ENCODE measurements at places on chromosomes 7 and 10.

GRCh38 chr10:121633056-121633455, 34.8 kb upstream of the FGFR2 start:
- no peak for DNase-seq

- no peak for DNase-seq
Measured at GRCh38 chr7:52498366-52498765, 537.1 kb upstream of the POM121L12 start.

DNA sequence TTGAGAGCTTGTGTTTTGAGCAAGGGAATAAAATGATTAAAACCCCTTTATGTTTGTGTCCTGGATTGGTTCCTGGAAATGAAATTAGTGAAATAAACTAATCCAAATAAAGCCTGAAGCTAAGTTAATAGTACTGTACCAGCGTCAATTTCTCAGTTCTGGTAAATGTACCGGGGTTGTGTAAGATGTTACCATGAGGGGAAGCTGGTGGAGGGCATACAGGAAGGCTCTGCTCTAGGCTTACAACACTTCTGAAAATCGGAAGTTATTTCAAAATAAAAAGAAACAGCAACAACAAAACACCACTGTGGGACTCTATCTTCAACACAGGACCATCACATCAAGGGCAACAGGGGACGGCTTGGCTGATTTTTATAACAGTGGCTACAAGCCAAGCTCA, 257.0 kb downstream of the CREB5 start:
- no peak for DNase-seq

DNA sequence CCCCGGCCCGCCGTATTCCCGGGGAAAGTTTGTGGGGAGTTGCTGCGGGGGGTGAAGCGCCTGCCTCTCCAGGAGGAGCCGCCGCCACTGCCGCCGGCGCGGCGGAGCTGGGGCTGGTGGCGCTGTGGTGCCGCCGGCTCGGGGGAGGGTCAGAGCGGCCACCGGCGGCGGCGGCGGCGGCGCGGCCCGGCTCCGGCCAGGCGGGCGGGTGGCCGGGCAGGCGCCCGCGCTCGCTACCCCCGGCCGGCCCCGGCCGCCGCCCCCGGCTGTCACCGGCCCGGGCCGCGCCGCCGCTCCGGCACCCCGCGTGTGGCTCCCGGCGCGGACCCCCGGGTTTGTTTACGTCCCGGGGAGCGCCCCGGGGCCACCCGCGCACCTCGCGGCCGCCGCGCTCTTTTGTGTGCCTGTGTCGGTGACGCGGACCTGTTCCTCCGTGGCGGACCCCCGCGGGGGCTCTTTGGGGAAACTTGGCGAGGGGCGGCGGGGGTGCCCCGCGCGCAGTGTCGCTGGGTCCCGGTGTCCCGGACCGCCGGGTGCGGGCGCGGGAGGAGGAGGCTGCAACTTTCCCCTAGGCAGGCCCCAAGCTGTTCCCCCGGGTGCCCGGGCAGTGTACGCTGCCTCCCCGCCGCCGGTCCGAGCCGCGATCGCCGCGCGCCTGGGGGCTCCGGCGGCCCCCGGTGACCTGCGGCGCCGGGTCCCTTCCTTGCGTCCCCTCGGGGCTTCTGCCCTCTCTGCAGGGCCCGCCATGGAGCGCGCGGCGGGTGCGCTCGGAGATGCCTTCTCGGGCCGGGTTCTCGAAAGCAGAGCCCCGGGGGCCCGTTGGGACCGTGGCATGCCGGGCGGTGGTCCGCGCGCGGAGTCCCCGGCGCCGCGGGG, 593 bp upstream of the CUX1 start:
- no peak for DNase-seq

DNA sequence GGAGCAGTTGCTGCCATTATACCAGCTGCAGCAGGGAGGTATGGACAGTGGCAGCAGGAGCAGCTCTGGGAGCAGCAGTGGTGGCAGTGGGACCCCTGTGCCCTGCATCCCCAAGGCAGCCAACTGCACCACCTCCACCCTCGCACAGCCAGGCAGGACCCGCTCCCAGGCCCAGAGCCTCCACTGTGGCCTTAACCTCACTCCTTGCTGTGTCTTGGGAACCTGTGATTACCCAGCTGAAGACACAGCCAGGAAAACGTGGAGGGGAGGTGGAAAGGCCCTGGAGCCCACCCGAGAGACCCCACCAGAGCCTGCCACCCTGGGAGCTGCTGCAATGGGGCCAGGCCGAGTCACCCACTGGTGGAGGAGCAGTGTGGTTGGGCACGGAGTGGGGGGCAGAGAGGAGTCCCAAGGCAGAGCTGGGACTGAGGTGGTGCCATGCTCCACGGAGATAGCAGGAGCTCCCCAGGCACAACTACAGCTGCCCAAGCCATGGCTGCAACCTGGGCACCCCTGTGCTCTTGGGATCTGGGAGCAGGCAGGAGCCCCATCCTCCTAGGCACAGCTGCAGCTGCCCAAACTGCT, 20.4 kb downstream of the LRRC72 start:
- no peak for DNase-seq

DNA sequence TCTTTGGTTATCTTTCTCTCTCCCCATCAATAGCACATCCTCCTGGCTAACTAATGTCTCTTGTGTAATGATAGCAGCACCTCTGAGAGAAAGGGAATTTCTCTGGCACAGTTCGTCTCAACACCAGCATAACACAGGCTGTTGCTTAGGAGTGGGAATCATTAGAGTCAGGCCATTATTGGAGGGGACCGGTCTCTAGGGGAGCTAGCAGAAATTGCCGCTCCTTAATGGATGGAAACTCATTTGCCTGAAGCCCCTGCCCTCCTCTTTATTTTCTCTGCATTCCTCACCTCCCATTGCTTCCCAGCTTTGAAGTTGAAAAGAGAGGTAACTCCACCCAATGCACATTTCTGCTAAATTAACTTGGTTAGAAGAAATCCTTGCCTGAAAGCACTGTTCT, 11.9 kb downstream of the LRRC4 start:
- DNase-seq = no peak

DNA sequence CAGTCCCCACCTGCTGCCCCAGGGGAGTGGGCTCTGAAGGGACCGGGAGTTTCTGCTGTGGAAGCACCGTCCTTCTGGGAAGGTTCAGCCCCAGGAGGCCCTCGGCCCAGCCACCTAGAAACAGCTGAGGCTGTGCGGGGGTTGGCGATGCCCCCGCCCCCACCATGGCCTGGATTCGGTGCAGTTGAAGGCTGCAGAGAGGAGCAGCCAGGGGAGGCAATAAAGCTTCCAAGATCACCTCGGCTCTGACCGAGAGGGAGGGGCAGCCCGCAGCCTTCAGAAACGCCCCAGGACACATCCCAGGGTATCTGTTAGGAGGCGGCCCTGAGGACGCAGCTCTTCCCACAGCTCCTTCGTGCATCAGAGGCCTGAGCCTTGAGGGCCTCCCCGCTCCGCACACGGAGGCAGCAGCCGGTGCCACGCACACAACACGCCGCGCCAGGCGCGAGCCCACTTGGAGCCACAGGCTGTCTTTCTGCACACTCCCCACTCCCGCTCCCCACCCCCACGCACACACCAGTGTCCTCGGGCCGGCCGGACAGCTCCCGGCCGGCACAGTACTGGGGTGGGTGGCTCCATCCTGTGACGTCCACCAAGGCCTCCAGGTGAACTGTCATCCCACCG, 1.6 kb downstream of the KNDC1 start:
- DNase-seq = no peak

DNA sequence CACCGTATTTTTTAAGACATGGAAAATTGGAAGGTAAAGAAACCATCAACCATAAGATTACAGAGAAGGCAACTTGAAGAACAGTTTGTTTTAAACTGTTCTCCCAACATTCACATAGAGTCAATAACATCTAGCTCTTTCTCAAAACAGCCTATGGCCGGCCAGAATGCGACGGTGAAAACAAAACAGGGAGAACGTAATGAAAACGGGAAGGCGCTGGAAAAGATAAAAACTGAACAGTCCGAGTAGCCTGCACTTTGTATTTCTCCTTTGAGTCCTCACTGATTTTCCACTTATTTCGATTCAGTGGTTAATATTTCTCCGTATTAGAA, 637 bp downstream of the MICU1 start:
- DNase-seq = no peak

DNA sequence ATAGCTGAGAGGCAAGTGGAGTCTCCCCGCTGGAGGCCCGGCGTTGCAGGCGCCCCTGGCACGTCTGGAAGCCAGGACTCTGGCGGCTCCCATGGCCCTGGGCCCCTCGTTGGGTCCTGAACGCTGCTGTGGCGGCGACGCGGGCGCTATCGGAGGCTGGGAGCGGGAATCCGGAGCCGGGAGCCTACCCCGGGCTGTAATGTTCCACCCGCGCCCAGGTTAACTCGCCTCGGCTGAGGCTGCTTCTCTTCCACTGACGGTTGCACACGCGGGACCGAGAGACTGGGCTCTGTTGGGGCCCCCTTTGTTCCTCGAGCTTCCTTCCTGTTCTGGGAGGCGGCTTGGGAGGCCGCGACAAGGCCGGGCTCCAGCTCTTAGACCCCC, 1.3 kb upstream of the HOXA5 start:
- no peak for DNase-seq

DNA sequence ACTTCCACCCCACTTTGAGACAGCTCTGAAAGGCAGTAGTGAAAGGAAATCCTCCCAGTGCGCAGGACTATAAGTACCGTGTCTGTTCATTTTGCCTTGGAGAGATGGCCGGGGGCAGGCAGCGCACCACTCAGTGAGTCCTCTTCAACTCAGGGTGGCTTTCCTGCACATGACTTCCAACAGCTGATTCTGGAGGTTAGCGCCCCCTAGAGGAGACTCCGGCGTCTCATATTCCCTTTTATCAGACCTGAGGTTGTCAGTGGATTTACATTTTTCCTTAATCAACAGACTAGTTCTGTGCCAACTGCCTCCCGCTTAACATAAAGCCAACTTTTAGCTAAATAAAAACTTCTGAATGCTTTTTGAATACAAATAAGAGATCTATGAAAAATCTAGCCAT, 101.0 kb downstream of the HERPUD2 start:
- no peak for DNase-seq

GRCh38 chr10:10872035-10872673, 145.5 kb upstream of the CELF2 start:
- DNase-seq = peak; percentile 63

DNA sequence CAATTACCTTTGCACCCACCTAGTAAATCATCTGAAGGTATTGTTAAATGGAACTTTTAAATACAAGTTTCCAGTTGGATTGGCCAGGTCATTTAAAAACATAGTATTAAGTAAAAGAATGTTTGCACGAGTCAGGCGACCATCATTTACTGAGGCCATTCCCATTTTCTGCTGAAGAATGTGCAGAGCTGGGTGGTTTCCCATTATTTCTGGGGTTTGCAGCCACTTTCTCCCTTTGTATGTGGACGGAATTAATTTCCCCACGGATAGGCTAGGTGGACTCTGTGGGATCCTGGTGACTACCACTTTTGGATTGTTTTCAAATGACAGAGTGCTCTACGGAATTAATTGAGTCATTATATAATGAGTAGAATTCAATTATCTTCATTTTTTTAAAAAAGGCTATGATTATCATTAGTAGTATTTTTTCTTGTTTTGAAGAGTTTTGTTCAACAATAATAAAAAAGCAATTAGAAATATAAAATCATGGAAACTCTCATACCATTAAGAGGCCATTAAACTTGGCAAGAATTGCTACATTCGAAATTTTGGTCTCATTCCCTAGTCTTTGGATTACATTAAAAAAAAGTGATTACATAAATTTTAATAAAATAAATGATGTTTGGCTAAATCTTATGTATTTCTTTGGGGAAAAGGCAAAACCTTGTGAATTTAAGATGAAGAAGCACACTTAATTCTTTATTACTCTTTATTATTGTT, 120.4 kb upstream of the FZD8 start:
- no peak for DNase-seq

DNA sequence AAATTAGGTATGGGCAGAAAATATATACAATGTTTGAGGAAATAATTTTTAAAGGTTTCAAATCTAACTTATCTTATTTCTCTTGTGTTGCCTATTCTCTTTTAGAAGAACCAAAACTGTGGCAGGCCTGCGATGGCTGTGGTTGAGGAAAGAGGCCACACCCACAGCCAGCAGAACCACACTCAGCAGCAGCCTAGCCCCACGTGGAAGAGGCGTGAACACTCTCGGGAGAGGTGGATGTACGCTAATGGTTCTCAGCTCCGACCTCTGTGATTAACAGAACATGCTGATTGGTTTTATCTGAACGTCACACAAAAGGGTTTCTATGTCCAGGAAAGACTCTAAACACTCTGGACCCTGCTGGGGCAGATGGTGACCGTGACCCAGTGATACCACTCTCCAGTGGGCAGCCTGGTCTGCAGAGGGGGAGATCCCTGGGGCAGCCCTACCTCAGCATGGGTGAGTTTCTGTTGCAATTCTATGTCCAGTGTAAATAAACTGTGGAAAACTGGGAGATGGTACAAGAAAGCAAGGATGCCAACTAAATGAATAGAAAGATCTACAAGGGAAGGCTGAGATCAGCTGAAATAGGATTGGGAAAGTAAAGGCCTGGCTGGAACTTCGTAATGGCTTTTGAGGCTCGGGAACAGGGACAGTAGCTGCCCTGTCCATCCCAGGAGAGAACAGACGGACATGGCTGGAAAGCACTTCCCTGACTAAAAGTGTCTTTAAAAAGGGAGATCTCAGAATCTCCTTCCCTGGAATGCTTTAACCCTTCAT, 26.6 kb downstream of the DIP2C start:
- DNase-seq = no peak

DNA sequence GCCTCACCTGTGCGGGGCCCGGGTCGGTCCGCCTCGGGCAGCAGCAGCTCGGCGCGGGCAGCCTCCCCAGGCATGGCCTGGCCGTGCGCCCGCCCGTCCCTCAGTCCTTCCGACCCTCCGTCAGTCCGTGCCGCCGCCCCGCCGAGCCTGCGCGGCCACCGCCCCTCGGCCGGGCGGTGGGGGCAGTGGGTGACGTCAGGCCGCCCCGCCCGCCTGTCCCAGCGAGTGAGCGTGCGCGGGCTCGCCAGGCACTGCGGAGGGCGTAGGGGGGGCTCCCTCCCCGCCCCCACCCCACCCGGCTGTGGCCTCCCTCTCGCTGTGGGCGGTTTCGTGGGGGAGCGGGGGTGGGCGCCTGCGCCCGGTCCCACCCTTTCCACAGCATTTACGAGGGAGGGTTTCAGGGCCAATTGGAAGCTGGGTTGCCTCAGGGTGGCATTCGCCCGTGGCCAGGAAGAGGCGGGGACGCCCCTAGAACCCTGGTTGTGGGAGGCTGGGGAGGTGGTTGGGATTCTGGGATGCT, at the start of gene NACAD:
TSS of gene NACAD (minus strand) at position 149 of the 520 bp plus-strand sequence. CDS start at position 74, 75 bp downstream.
- no peak for DNase-seq

GRCh38 chr10:123548770-123549169, 117.4 kb upstream of the GPR26 start:
- DNase-seq = no peak

GRCh38 chr7:49346195-49346899, 422.0 kb downstream of the CDC14C start:
- no peak for DNase-seq

All from HFF-Myc (cell line).